A549 treated with CpdA at 1 μM for 4 hours (cell line): ENCODE measurements at places on chromosomes 2 and 18. TPM values are rescaled to one million over a fixed set of nuclear protein-coding genes. Genes with fewer than 3 reads are reported as not detected.

CFC1 gene
- not detected in 5 replicates for total RNA-seq

FBXO41 gene
- 4.6 to 6.4 TPM (median 5.1 TPM) in 5 replicates for total RNA-seq

CCDC88A gene
- total RNA-seq, result 20.8 to 33.1 TPM (median 25.9 TPM) in 5 replicates

FAP gene
- 0.12 TPM in 1 of 5 replicates, not detected in the others for total RNA-seq

NOL4 gene
- not detected in 5 replicates for total RNA-seq

PIEZO2 gene
- 0.41 to 0.79 TPM (median 0.58 TPM) in 5 replicates for total RNA-seq

MC4R gene
- total RNA-seq, result not detected in 5 replicates

GALR1 gene
- total RNA-seq, result not detected in 5 replicates

GPD2 gene
- 19.5 to 40.7 TPM (median 26.4 TPM) in 5 replicates for total RNA-seq

CYTIP gene
- not detected in 5 replicates for total RNA-seq

RBMS1 gene
- total RNA-seq, result 51.0 to 60.5 TPM (median 58.5 TPM) in 5 replicates

SERPINB11 gene
- 0.11 TPM in 1 of 5 replicates, not detected in the others for total RNA-seq

CHRND gene
- total RNA-seq, result not detected in 5 replicates

STPG4 gene
- total RNA-seq, result 0.12 TPM in 1 of 5 replicates, not detected in the others

CACNB4 gene
- total RNA-seq, result 0.09 to 0.33 TPM (median 0.16 TPM) in 4 of 5 replicates, not detected in the other
